Effector memory CD4-positive, alpha-beta T cell (primary cell): ENCODE measurements at places on chromosomes 2 and 18.

GRCh38 chr2:191247381-191248057, 2.3 kb downstream of the MYO1B start:
- H3K27me3 ChIP-seq, result peaks cover 6% of the 10 kb centered on the region
- H3K36me3 ChIP-seq, result no peaks in the 10 kb centered on the region
- no peak overlapping the region for H3K4me3 ChIP-seq
- no peak for DNase-seq
- no peaks in the 10 kb centered on the region for H3K4me1 ChIP-seq

- H3K36me3 ChIP-seq, result no peaks in the 10 kb centered on the region
- no peak for DNase-seq
- H3K27ac ChIP-seq, result no peak overlapping the region
- H3K4me3 ChIP-seq, result no peak overlapping the region
Observed at GRCh38 chr2:200223205-200223784, 83.2 kb upstream of the SPATS2L start.

GRCh38 chr2:11873356-11874154, 127.1 kb downstream of the LPIN1 start:
- H3K4me3 ChIP-seq, result no peak overlapping the region
- no peaks in the 10 kb centered on the region for H3K4me1 ChIP-seq
- no peak overlapping the region for H3K27ac ChIP-seq
- DNase-seq, result no peak
- H3K27me3 ChIP-seq, result no peaks in the 10 kb centered on the region

- H3K27me3 ChIP-seq, result no peaks in the 10 kb centered on the region
- H3K27ac ChIP-seq, result no peak overlapping the region
- H3K4me1 ChIP-seq, result no peaks in the 10 kb centered on the region
- no peak for DNase-seq
- no peak overlapping the region for H3K4me3 ChIP-seq
Observed at GRCh38 chr2:74764429-74765272, 69.3 kb upstream of the HK2 start.

GRCh38 chr18:42891705-42892104, 223.8 kb downstream of the RIT2 start:
- no peak for DNase-seq
- no peaks in the 10 kb centered on the region for H3K36me3 ChIP-seq
- no peaks in the 10 kb centered on the region for H3K27me3 ChIP-seq
- no peaks in the 10 kb centered on the region for H3K4me1 ChIP-seq
- no peak overlapping the region for H3K4me3 ChIP-seq

DNA sequence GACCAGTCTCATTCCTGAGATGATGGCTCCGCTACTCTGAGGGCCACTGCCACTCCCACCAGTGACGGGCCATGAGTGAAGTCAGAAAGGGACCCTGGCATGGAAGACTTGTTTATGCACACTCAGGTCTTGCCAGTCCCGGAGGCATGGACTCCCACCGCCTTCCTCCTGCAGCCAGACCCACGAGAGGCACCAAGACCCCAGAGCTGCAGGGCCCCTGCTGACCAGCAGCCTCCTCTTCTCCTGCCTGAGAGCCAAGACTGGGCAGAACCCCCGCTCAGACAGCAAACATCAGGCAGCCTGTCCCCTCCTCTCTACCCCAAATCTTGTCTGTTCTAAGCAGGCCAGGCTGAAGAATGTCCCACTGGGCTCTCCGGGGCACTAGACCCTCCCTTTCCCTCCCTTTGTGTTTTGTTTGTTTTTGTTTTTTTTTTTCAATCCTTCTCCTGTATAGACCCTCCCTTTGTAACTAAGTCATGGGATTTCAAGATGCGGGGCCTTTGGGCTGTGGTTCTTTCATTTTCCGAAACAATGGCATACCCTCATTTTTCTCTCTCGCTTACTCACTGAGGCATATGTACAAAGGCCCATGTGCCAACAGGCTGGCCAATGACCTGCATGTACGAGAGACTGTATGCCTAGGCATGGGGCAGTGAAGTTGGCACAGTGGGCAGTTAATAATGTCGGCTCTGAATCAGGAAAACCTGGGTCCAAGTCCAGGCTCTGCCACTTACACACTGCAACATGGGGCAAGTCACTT, 24.3 kb upstream of the MAPRE3 start:
- no peak overlapping the region for H3K4me3 ChIP-seq
- H3K27me3 ChIP-seq, result no peaks in the 10 kb centered on the region
- no peak overlapping the region for H3K27ac ChIP-seq
- no peak for DNase-seq

GRCh38 chr2:106034325-106034724, 159.8 kb downstream of the UXS1 start:
- DNase-seq, result no peak
- no peaks in the 10 kb centered on the region for H3K27me3 ChIP-seq
- H3K4me3 ChIP-seq, result no peak overlapping the region
- H3K4me1 ChIP-seq, result no peaks in the 10 kb centered on the region
- H3K27ac ChIP-seq, result no peak overlapping the region

- H3K4me1 ChIP-seq, result no peaks in the 10 kb centered on the region
- H3K36me3 ChIP-seq, result no peaks in the 10 kb centered on the region
- no peak for DNase-seq
- H3K27me3 ChIP-seq, result peaks cover 3% of the 10 kb centered on the region
- H3K4me3 ChIP-seq, result no peak overlapping the region
Observed at GRCh38 chr2:63676135-63676534, 87.4 kb downstream of the MDH1 start.

DNA sequence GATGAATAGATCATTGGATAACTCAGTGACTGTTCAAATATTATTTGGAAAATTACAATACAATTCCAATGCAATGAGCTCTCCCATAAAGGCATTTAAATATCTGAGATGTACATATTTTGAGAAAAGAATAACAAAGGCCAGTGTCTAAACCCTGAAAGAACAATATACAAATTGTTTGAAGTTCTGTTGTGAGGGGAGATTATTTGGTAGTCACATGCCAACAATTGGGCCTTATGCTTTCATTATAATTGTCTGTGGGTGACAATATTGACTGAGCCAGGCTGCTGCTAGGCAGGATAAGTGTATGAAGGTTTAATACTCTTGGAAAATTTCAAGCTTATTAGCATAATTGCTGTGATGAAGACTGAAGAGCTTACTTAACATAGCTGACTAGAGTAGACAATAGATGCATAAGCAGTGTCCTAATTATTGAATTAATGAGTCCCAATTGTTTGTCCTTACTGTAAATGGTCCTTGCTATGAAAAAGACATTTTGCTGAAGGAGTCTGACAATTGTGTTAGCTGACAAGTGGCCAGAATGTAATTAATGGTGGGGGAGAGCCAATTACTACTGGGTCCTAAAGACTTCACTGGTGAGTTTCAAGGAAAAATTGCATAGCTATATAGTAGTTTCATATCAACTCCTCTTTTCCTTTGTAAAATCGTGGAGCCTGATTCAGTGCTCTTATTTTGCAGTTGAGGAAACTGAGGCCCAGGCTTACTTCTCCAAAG, 5.0 kb upstream of the SMAD2 start:
- no peaks in the 10 kb centered on the region for H3K36me3 ChIP-seq
- H3K4me3 ChIP-seq, result no peak overlapping the region
- H3K27ac ChIP-seq, result no peak overlapping the region
- DNase-seq, result no peak
- H3K4me1 ChIP-seq, result peaks cover 5% of the 10 kb centered on the region
- H3K27me3 ChIP-seq, result no peaks in the 10 kb centered on the region

DNA sequence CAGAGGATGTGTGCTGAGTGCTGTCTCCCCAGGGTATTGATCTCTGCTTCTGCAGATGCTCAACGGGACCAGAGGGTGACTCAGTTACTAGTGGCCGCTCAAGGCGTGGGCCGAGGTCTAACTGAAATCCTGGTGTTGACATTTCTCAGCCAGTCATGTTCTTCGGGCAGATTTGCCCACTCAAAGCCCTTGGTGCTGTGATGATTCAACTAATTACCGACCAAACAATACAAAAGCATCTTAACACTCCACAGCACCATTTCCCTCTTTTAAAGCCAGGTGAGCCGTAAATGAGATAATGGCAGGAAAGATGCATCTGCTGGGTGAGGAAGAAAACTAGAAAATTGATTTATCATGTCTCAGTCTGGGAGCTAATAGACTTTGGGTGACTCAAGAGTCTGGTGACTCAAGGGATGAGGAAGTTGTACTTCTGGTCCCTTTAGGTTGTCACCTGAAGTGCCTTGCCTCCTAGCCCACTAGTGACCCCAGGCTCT, 32.7 kb upstream of the PRLH start:
- no peaks in the 10 kb centered on the region for H3K4me1 ChIP-seq
- H3K4me3 ChIP-seq, result no peak overlapping the region
- H3K36me3 ChIP-seq, result no peaks in the 10 kb centered on the region
- no peak overlapping the region for H3K27ac ChIP-seq
- no peak for DNase-seq
- H3K27me3 ChIP-seq, result no peaks in the 10 kb centered on the region

DNA sequence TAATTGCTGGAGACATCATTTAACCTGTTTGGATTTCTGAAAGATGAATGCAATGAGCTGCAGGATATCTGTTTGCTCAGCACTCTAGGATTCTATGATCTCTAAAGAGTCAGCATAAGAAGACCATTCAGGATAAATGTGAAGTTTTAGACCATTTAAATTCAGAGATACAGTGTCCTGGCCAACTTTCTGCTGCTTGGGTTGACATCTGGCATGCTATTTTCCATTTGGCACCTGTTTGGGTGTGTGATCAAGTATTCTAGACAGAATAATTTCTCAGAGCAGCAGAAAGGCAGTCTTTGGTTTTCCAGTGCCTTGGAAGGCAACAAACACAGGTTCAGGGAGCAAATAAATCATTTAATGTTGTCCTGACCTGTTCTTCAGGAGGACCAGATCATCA, 144.8 kb upstream of the NDUFV2 start:
- no peaks in the 10 kb centered on the region for H3K27me3 ChIP-seq
- no peak overlapping the region for H3K27ac ChIP-seq
- no peaks in the 10 kb centered on the region for H3K36me3 ChIP-seq
- H3K4me1 ChIP-seq, result no peaks in the 10 kb centered on the region
